COLO829 (cell line): ENCODE measurements at places on chromosomes 11 and 22.
A peak's percentile ranks its signal among the peaks of the same experiment; 100 is the strongest.

DNA sequence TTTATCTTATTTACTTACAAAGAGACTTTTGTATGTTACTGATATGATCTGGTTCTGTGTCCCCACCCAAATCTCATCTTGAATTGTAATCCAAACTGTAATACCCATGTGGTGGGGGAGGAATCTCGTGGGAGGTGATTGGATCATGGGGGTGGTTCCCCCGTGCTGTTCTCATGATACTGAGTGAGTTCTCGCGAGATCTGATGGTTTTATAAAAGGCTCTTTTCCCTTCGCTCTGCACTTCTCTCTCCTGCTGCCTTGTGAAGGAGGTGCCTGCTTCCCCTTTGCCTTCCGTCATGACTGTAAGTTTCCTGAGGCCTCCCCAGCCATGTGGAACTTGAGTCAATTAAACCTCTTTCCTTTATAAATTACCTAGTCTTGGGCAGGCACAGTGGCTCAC is 42.4 kb upstream of the WNT7B start:
- no peak for DNase-seq

- DNase-seq: no peak
Observed at GRCh38 chr22:24706732-24707469, 67.6 kb downstream of the PIWIL3 start.

DNA sequence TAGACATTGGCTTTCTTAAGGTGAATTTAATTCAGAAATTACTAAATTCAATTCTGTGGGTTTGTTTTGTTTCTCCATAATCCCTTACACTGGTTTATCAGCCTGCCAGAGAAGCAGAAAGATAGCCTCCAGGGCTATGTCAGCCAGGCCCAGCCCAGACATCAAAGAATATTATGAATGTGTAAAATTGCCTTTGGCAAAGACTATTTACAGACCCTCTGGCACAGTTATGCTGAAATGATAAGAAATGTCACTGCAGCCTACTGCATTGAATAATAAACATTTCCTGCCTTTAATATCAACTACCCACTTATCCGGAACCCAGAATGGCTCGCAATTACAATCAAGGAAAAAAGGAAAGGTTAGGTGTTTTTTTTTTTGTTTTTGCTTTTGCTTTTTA is 562.5 kb upstream of the LRRC4C start:
- no peak for DNase-seq

DNA sequence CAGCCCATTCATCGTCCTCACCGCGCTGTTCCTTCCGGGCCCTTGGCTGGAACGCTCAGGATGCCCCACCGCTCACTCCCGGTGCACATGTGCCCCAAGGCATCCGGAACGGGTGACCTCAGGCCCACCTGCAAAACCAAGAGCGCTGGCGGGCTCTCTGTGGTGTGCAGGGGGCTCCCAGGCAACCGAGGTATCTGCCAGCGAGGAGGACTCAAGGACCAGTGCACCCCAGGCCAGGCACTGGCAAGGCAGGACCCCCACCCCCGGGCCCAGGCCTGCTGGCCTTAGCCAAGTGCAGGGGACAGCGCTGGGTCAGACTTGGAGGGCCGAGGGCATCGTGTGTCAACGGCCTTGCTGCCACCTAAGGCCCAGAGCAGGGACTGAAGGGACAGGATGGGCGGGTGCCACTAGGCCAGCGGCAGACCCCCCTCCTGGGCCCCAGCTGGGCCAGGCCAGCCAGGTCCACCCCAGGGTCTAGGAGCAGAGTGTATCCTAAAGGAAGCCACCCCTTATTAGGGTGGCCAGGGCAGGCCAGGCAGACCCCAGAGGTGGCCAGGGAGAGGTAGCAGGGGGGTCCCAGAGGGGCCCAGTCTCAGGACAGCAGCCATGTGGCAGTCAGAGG is 8.5 kb downstream of the TNNT3 start:
- no peak for DNase-seq

DNA sequence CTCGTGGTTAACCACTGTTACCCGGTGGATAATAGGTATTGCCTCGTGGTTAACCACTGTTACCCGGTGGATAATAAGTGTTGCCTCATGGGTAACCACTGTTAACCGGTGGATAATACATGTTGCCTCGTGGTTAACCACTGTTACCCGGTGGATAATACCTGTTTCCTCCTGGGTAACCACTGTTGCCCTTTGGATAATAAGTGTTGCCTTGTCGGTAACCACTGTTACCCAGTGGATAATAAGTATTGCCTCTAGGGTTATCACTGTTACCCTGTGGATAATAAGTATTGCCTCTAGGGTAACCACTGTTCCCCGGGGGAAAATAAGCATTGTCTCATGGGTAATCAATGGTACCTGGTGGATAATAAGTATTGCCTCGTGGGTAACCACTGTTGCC is 15.0 kb upstream of the NXPE4 start:
- no peak for DNase-seq

GRCh38 chr22:44219101-44219870 is 38.6 kb downstream of the PARVG start:
- DNase-seq: no peak

- DNase-seq: no peak
Observed at GRCh38 chr11:3662856-3663255, 8.3 kb downstream of the CHRNA10 start.

GRCh38 chr11:78838417-78838816 is 263.8 kb upstream of the NARS2 start:
- no peak for DNase-seq

DNA sequence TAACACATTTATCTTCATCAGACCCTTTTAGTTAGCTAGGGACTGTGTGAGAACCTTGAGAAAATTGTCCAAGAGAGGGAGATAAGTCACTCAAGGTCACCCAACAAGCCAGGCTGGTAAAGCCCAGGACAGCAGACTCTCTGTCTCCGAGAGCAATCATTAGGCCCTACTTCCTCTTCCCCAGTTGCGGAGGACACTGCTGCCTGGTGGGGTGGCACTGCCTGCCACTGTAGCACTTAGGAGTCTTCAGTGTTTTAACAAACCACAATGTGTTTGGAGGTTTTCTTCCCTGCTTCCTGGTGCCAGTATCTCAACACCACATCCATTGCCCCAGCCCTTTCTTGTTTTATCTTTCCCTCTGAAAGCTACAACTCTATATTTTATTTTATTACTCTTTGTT is 132.1 kb upstream of the LDLRAD3 start:
- no peak for DNase-seq

GRCh38 chr22:24054356-24054755 is 43.3 kb downstream of the CABIN1 start:
- no peak for DNase-seq

GRCh38 chr22:39689421-39689820 is 118.9 kb downstream of the CACNA1I start:
- DNase-seq: no peak

GRCh38 chr11:95283650-95284049 is 52.6 kb upstream of the SESN3 start:
- DNase-seq: no peak

- DNase-seq: no peak
Observed at GRCh38 chr11:116353589-116353988, 419.2 kb downstream of the BUD13 start.

DNA sequence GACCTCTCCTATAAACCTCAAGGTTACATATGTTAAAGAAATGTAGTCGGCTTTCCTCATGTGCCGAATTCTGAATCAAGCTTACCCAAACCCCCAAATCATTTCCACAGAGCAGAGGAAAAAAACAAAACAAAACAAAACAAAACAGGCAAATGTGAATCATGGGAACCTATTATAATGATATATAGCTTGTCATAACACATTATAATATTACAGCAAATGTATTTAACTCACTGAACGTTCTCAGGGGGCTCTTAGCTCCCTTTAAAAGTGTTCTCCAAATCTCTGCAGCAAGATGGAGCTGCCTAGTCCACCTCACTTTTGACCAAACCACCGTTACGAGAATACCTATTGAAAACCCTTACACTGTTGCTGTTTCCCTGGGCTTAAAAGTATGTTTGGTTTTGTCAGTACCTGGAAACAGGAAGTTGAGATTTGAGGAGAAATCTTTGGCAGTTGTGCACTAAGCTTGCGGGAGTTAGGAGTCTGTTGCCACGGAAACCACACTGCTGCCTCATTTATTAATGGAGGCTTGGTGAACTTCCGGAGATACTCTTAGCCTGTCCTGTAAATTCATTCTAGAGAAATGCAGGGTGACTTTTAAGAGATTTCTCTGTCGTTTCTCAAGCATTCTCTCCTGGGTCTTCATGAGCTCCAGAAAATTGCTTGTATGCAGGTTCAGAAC is 167.0 kb upstream of the RASSF10 start:
- peak; percentile 65 for DNase-seq

DNA sequence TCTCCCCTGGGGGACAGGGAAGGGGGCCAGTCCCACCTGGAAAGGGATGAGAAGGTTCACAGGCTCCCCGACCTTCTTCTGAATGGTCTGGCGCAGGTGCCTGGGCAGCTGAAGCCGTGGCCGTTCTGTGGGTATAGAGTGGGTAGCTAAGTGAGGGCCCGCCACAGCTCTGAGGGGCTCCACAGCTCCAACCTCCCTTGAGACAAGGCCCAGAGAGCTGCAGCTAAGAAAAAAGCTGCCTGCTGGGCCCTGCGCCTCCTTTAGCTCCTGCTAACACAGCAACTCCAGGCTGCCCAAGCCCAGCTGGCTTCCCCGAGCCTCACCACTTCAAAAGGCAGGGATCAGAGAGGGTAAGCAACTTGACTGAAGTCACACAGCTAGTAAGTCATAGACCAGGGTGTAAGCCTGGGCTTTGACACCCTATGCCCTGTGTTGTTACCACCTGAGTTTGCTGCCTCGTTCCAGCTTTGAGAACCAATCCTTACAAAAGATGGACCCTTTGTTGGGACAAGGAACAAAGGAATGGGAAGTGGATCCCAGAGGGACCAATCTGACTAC is 18.5 kb downstream of the MYBPC3 start:
- no peak for DNase-seq

- DNase-seq: no peak
Observed at GRCh38 chr22:44159221-44159620, 21.5 kb upstream of the PARVG start.

GRCh38 chr11:7936615-7937014 is 4.9 kb downstream of the OR10A3 start:
- no peak for DNase-seq

DNA sequence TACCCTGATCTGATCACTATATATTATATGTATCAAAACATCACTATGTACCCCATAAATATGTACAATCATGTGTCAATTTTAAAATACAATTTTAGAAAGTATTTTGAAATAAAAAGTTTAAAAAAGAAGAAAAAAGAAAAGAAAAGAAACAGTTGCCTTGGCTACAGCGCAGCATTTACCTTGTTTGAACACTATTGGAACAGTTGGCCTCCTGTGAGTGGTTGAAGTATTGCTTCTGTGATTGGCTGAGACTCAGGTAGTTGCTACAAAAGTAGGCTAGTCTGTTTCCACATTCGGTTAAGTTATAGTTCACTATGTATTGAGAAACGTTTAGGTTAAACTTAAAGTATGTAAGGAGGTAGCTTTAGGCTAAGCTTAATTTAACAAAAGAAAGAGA is 7.9 kb upstream of the DTX4 start:
- DNase-seq: no peak

GRCh38 chr22:42714768-42715390 is 5.8 kb downstream of the A4GALT start:
- no peak for DNase-seq

DNA sequence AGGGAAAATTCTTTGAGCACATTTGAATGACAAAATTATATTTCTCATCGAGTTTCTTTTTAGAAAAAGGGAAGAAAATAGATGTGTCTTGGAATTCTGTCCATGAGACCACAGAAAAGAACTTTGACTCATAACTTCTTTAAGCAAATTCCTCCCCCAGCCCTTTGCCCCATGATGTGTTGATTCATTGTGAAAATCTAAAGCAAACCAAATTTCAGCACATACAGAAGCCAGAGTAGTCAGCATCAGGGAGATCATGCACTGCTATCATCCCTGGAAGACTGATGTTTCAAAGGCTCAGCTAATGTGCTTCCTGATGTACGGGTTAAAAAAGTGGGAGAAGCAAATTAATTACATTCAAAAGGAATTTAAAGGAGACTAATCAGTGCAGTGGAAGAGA is 159.7 kb downstream of the FAT3 start:
- DNase-seq: no peak

- no peak for DNase-seq
Observed at GRCh38 chr22:50444663-50445062, 30.2 kb downstream of the SBF1 start.

DNA sequence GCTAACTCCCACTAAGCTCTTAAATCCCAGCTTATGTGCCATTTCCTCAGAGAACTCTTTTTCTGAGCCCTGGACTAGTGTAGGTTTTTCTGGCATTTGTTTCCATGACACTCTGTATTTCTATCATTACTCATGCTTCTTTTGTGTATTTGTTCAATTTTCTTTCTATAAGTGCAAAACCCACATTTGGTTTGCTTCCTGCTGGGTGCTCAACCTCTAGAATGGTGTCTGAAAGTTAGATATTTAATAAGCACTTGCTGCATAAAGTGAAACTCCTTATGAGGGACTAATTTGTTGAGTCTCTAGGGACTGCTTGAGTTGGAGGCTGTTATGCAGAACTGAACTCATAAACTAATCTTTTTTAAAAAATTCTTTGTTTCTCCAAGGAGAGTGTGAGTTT is 68.6 kb downstream of the SYT9 start:
- no peak for DNase-seq

- no peak for DNase-seq
Observed at GRCh38 chr11:97607291-97608000, 1217.6 kb downstream of the JRKL start.

GRCh38 chr11:124122123-124122522 is 6.9 kb downstream of the VWA5A start:
- no peak for DNase-seq

- DNase-seq: no peak
Observed at GRCh38 chr11:122317305-122317704, 201.3 kb upstream of the BLID start.

DNA sequence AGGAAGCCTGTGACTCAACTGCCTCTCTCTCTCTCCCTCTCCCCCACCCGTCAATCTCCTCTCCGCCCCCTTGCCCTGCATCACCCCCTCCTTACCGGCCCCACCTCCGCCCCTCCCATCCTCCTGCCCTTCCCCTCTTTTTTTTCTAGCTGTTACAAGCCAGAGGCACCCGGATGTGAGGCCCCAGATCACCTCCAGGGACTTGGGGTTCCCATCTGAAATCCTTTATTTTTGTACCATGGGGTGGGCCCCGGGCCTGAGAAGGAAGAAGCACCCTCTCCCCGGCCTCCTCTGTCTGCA is 10.8 kb downstream of the KCTD17 start:
- no peak for DNase-seq

DNA sequence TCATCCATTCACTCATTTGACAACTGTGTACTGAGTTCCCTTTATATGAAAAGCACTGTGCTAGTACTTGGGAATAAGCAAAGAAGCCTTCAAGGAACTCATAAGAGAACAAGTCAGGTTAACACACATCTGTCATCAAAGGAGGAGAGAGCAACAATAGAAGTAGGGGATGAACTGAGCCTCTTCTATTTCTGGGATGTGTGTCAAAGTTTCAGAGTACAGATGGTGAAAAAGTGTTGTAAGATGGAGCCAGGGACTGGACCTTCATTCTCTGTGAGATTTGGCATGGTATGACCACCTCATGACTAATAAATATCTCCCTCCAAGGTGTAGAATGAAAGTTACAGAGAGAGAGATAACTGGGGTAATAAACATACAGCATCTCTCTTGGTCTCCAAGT is 349.8 kb upstream of the PLET1 start:
- DNase-seq: no peak

GRCh38 chr11:61814958-61815789 is 1.6 kb downstream of the FADS1 start:
- DNase-seq: peak; percentile 98

- DNase-seq: no peak
Observed at GRCh38 chr11:104122011-104122635, 41.8 kb downstream of the PDGFD start.
